Activated T-helper 17 cell treated with anti-CD3 and anti-CD28 coated beads, Interleukin-2, amount 50 U/mL, for 72 hours (primary cell): ENCODE measurements at places on chromosomes 4 and X. TPM values are rescaled to one million over a fixed set of nuclear protein-coding genes. Genes with fewer than 3 reads are reported as not detected.

OPRPN gene
- total RNA-seq: not detected

VCX3A gene
- not detected for total RNA-seq

HERC6 gene
- total RNA-seq: 6.8 TPM

CT45A10 gene
- not detected for total RNA-seq

GABRA4 gene
- total RNA-seq: not detected

FRMD7 gene
- not detected for total RNA-seq

ZNF827 gene
- total RNA-seq: 10.3 TPM

POU3F4 gene
- not detected for total RNA-seq

NXF2B gene
- not detected for total RNA-seq

NXF2 gene
- total RNA-seq: not detected

CSAG3 gene
- total RNA-seq: not detected

IBSP gene
- not detected for total RNA-seq

S100P gene
- 2.5 TPM for total RNA-seq

RAB39B gene
- total RNA-seq: 10.3 TPM

PGAM4 gene
- total RNA-seq: not detected

ART3 gene
- total RNA-seq: 1.6 TPM

GC gene
- not detected for total RNA-seq

METAP1 gene
- 59.6 TPM for total RNA-seq

RTL3 gene
- not detected for total RNA-seq

TNIP3 gene
- total RNA-seq: 7.5 TPM

LDB2 gene
- total RNA-seq: not detected

SYP gene
- total RNA-seq: 16.6 TPM

PPP1R2C gene
- total RNA-seq: not detected

PDS5A gene
- 78.8 TPM for total RNA-seq

ZNF718 gene
- 6.8 TPM for total RNA-seq

ZMAT1 gene
- 0.86 TPM for total RNA-seq

LRP2BP gene
- 5.7 TPM for total RNA-seq
